NK-92 treated with Interleukin-12 subunit alpha and Interleukin-12 subunit beta, amount 100 ng/mL, for 24 hours (cell line): ENCODE measurements at places on chromosomes 7 and 10.

DNA sequence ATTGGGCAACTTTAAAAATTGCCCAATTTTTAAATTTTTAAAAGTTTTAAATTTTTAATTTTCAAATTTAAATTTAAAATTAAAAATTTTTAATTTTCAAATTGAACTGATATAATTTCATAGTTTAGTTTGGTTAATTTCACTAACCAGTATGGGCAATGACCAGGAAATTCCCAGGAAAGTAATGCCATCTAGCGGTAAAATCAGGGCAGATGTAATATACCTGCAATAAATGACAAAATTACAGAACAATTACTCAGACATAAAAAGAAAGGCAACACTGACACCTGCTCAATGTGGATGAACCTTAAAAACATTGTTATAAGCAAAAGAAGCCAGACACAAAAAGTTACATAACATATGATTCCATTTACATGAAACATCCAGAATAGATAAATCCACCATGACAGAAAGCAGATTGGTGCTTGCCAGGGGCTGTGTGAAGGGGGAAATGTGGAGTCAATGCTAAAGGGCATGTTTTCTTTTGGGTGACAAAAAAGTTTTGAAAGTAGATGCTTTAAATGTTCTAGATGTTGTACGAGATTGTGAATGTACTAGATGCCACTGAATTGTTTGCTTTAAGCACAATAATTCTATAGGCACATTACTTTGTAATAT lies 28.6 kb upstream of the SLC16A12 start:
- DNase-seq: no peak

DNA sequence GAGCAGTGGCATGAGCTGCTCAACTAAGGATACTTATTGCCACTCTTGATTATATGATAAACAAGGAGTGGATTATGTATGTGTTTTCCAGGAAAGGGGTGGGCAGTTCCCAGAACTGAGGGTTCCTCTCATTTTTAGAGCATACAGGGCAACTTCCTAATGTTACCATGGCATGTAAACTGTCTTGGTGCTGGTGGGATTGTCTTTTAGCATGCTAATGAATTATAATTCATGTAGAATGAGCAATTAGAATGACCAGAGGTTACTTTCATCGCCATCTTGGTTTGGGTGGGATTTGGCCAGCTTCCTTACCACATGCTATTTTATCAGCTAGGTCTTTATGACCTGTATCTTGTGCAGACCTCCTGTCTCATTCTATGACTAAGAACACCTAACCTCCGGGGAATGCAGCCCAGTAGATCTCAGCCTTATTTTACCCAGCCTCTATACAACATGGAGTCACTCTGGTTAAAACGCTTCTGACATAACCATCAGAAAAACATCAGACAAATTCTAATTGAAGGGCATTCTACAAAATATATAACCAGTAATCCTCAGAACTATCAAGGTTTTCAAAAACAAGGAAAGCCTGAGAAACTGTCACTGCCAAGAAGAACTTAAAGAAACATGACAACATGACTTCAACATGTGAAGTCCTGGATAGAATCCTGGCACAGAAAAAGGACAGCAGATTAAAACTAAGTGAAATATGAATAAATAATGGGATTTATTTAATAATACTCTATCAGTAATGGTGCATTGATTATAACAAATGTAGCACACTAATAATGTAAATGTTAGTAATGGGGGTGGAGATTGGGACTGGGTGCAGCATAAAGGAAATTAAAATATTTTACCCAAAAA lies 365.0 kb downstream of the SEMA3D start:
- DNase-seq: no peak

GRCh38 chr7:146138926-146139325 lies 22.3 kb downstream of the CNTNAP2 start:
- DNase-seq: no peak

GRCh38 chr7:2592375-2592865 lies 33.6 kb downstream of the IQCE start:
- no peak for DNase-seq

- no peak for DNase-seq
Measured at GRCh38 chr7:34675749-34676374, 17.8 kb downstream of the NPSR1 start.

DNA sequence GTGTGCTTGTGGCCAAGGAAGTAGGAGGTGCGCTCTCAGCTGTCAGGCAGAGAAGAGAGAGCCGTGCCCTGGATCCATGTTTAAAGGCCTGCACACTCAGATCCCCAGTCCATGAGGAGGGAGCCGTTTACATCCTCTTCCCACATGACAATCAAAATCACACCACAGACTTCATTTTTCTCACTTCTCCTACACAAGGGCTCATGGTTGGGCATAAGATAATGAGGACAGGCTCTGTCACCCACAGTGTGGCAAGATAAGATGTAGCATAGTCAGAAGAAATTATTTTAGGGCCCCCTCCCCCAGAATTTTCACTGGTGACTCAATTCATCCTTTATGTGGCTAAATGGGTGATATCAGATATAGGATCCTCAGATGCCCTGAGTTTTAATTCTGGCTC lies 35.9 kb upstream of the INHBA start:
- no peak for DNase-seq

- no peak for DNase-seq
Measured at GRCh38 chr7:83534488-83534887, 114.5 kb downstream of the SEMA3E start.

DNA sequence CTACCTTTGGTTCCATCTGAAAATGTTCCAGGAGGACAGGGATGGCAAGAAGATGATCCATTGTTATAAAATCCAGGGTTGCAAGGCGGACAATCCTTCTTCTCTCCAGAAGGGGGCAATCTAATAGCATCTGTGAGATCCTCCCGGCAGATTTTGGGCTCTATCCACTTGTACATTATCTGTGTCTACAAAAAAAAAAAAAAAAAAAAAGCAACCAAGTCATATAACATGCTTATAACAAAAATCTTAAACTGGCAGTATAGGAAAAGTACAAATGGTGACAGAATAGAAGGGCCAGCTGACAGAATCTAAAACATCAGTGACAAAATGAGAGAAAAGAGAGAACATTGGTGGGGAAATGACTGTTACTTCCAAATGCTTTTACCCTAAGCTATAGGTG lies 132.7 kb downstream of the ELAPOR2 start:
- no peak for DNase-seq

- no peak for DNase-seq
Measured at GRCh38 chr7:24608504-24608903, 35.3 kb downstream of the PALS2 start.
